ENCODE measurements at places on chromosomes 7 and 10.

DNA sequence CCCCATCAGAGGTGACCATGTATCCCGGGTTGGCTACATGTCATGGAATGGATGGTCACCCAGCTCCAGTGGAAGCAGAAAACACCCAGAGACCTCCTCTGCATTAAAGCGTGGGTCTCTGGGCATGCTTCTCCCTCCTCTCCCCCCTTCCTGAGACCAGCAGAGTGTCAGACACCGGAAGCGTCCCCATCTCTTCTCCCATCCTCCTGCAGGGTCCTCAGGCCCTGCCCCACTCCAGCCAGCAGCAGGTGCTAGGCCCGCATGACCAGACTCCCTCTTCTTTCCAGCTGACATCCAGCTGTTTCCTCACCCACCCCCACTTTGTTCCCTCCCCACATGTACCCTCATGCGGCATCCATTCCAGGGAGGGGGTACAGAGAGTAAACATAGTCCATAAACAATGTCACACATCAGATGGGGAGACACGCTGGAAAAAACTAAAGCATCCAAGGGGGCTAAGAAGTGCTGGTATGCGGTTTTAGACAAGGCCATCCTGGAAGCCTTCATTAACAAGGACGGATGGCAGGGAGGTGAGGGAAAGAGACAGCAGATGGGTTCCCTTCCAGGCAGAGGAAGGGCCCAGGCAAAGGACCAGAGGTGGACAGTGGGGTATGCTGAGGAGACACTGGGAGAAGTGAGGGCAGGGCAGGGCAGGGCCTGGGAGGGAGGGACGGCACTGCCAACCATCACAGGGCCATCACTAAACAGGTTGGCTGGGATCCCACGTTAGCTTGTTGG lies 12.5 kb upstream of the SLC18A3 start:
- DNase-seq = peak; percentile 81

- DNase-seq = no peak
Observed at GRCh38 chr7:12623885-12624498, 53.5 kb downstream of the SCIN start.

GRCh38 chr7:108480311-108480710 lies 24.1 kb upstream of the NRCAM start:
- DNase-seq = no peak

DNA sequence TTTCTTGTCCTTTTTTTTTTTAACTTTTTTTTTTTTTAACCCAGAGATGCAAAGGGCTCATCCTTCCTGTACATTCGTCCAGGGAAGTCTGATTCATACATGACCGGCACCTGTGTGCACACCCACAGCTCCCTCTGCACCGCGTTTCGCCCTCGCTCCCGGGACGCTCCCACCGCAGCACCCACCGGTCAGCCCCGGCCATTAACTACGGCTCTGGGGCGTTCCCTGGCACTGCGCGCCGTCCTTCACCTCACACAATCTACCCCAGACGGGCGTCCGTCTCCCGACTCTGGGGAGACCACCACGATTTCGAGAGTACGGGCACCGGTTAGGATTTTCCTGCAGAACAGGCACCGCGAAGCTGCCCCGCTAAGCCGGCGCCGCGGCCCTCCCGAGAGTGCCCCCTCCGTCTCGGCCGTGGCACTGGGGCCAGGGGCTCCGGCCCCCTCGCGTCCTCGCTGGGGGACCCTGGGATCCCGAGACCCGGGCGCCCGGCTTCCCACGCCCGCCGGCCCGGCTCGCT lies 452 bp downstream of the ATE1 start:
- DNase-seq = no peak

DNA sequence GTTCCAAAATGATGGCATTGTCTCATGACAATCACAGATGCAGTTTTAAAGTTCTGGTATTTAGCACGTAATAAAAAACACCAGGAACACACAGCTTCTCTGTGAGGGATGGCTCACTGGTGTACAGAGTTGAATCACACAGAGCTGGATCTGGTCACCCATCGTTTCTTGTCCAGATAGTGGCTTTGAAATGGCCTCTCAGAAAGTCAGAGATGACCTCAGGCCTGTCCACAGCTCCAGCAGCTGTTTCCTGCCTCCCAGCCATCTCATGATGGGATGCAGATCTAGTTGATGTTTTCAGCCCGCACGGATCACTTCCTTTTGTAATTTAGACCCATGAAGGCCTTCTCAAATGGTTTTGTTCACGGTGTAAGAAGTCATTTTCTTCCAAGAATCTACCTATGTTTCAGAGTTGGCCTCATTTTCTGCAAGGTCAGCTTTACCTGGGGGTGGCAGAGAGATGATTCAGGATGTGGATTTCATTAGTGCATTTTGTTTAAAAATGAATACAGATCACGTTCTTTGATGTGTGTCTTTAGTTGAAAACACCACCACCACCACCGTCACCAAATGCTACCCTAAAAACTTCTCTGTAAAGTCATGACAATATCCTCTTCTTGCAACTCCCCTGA lies 166.2 kb downstream of the SNX10 start:
- no peak for DNase-seq
